ENCODE measurements at places on chromosomes 5 and 9. TPM values are rescaled to one million over a fixed set of nuclear protein-coding genes. Genes with fewer than 3 reads are reported as not detected.

The NPR3 gene
- 5.6 TPM for total RNA-seq

The TTC23L gene
- not detected for total RNA-seq

The C7 gene
- not detected for total RNA-seq

The EXOC3 gene
- 30.6 TPM for total RNA-seq

- DNase-seq = no peak
Measured at GRCh38 chr5:115429345-115429940, 115.1 kb downstream of the FEM1C start.

DNA sequence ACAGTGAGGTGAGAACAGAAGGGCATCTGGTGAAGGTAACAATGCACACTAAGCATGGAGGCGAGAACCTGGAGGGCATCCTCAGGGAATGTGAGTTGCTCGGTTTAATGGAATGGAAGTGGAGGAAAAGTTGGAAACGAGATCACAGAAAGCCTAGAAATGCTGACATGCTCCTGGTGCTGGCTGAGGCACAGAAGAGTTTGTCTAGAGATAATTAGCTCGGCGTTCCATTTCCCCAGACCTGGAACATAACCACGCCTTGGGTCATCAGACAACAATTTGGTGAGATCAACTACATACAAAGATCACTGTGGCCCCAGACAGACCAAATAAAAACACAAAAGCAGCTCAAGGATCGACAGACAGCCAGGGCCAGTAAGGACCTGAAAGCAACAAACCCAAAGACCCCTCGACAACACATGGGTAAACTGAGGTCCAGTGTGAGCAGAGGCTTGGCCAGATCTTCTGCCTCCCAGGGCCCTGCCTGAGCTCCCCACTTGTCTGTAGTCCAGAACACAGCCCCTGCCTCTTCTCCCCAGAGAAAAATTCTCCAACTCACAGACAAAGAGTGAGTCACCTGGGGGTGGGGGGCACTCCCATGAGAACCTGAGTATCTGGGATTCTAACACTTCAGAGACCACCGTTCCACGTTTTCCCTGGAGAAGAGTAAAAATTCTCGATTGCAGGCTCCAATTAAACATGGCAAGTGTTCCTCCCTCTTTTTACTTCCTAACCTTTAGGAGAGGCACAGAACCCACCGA is 52.5 kb downstream of the SHB start:
- DNase-seq = peak; percentile 63

- DNase-seq = peak; percentile 85
Measured at GRCh38 chr5:61280205-61280604, 51.9 kb upstream of the ZSWIM6 start.

DNA sequence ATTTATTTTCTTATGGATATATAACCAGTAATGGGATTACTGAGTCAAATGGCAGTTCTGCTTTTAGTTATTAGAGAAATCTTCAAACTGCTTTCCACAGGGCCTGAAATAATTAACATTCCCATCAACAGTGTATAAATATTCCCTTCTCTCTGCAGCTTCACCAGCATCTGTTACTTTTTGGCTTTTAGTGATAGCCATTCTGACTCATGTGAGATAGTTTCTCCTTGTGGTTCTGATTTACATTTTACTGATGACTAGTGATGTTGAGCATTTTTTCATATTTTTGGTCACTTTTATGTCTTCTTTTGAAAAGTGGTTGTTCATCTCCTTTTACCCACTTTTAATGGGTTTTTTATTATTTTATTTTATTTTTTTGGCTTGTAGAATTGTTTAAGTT is 1290.3 kb upstream of the CDH9 start:
- peak; percentile 67 for DNase-seq

DNA sequence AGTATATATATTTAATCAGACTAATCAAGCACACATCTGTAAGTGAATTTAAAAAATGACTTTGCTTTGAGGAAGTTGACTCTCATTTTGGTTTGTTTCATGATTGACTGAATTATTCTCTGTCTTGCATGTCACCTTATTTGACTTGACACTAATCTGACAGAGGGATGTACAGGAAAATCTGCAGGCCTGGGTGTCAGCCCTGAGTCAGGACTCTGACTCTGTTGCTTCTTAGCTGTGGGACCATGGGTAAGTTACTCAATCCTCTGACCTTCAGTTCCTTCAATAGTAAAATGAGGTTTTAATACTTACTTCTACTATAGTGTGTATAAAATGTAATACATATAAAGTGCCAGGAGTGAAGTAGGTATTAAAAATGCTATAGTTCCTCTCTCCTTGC is 415.9 kb downstream of the ARHGEF28 start:
- no peak for DNase-seq

DNA sequence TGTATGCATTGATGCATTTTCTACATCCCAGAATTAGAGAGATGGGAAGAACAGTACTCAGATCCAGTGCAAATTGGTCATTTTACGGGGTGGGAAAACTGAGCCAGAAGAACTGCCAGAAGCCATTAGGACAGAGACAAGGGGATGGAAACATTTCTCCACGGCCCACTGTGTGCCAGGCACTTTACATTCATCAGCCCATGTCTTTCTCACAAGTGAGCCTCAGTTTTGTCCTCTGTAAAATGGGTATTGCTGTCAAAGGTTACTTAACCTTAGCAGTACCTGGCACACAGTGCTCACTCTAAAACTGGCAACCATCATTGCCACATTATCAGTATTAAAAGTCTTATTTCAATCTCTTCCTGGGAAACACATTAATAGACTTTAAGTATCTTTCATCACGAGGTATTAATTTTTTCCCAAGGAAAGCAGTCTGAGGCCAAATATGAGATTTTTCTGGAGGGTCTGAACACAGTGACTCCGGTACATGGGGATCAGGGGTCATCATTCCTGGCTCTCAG is 5.2 kb downstream of the DUSP1 start:
- peak; percentile 64 for DNase-seq

- no peak for DNase-seq
Measured at GRCh38 chr9:114991861-114992260, 61.5 kb upstream of the TNFSF8 start.

GRCh38 chr5:151168602-151169344 is 11.2 kb upstream of the ANXA6 start:
- DNase-seq = no peak

DNA sequence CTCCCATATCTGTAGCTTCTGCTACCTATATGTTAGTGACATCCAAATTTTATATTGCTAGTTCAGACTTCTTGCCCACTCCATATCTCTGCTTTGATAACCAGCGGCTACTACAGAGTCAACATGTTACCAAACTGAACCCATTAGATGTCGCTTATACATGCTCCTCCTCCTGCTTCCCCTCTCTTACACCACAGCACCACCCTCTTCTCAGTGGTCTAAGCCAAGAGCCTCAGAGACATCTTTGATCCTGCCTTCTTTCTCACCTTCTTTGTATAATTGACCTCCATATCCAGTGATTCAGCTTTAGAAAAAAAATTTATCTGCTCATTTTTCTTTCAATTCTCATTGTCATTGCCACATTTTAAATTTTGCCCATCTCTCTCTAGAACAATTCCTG is 408.2 kb upstream of the TLE4 start:
- no peak for DNase-seq

DNA sequence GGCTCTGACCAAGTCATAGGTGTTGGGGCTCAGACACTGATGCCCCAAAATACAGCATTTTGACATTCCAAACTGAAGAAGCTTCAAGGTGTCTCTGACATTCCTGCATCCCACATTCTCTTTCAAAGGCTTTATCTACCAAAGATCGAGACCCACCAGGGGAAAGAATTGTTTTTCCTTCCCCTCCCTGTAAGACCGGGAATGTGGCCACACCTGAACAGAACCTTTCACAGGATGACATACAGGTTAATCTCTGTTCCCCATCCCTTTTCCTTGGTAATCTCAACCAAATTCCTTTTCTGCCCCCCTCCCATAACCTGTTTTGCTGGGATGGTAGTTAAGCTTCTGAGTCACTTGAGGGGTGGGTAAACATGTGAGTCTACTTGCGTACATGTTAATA is 72.3 kb downstream of the IQGAP2 start:
- no peak for DNase-seq

DNA sequence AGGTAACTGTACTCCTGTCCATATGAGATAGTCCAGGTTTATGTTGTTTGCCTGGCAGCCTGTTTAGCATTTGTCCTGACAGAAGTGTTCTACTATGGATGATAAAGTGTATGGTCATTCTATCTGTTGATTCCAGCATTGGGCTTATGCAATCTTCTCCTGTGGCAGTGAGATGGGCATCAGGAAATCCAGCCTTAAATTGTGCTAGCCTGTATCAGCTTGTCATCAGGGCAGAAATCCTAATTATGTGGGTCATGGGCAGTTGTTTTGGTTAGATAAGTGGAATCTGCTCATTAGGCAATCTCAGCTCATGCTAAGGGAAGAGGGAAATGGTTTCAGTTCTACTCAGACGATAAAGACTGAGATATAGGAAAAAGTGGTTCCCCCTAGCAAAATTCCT is 247.4 kb upstream of the CHD1 start:
- DNase-seq = no peak

GRCh38 chr9:7691909-7692308 is 107.7 kb downstream of the DMAC1 start:
- no peak for DNase-seq

- DNase-seq = no peak
Measured at GRCh38 chr9:81885602-81886001, 42.6 kb upstream of the SPATA31D4 start.

DNA sequence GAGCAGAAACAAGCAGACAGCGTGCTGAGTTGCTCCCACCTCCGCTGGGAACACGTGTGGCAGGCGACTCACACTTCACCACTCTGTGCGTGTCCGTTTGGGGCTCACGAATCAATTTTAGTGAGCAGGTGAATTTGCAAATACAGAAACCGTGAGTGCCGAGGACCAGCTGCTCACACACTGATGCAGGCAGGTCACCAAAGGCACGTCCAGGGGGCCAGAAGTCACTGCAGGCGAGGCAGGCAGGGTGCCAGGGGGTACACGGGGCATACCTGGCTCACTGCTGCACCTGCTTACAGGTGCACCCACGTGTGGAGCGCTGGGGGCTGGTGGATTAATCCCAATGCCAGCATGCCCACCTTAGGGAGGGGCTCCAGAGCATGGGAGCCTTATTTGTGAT is 68.8 kb downstream of the ZNF354C start:
- DNase-seq = no peak

GRCh38 chr5:171474230-171474813 is 54.9 kb downstream of the FGF18 start:
- no peak for DNase-seq

- DNase-seq = no peak
Measured at GRCh38 chr9:81320909-81321482, 368.4 kb downstream of the TLE1 start.

DNA sequence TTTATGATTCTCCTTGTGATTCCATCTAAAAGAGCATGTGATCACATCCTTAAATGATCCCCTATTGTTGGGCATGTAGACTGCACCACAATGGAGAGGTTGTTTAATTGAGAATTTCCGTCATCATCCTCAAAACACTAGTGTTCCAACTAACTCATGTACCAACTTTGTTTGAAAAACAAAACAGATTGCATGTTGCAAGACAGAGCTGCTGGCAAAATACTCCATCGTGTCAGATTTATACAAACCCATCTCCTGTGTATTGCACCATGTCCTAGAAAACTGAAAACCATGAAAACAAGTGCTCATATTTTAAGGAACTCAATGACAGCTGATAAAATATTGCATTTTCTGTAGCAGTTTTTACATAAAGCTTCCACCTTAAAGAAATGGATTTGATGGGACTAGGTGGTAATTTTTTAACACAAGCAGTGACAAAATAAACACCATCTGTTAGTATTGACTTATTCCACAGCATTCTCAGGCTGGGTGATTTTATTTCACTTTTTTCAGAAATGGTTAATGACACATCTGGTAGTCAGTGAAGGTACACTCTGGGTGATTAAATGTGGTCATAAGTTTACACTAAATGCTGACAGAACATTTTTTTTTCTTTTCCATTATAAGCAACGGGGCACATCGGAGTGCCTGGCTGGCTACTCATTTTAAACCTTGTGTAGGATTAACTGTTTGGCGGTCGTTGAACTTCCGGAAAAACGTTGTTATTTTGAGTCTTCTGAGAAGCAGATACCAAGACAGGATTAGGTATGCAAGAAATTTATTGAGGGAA is 602.9 kb upstream of the WWC1 start:
- DNase-seq = peak; percentile 76

DNA sequence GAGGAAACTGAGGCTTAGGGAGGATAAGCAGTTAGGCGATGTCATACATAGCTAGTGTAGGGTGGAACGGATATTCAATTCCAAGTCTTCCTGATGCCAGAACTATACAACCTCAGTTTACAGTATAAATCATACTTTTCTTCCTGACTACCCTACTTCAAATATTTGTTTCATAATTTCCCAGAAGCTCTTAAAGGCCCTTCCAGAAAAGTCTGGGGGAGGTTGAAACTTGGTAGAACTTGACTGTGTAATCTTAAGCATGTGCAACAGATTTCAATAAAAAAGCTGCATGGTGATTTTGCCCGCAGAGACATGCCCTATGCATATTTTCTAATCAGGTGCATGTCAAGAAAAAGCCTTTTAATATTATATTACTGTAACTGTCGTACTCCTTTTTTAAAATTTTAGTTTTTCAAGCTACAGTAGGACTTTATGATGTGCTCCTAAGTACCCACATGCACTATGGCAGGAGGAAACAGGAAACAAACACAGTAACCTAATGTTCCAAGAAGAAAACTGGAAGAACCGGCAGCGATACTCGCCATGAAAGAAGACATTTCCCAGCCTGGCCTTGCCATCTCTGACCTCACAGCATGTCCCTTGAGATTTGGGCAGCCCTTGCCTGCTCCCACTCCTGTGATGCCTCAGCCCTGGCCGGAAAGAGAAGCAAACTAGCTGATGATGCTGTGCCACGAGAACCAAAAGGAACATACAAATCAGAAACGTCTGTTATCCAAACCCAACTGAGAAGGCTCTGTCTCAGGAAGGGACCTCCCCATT is 266.0 kb downstream of the EFNA5 start:
- peak; percentile 79 for DNase-seq

DNA sequence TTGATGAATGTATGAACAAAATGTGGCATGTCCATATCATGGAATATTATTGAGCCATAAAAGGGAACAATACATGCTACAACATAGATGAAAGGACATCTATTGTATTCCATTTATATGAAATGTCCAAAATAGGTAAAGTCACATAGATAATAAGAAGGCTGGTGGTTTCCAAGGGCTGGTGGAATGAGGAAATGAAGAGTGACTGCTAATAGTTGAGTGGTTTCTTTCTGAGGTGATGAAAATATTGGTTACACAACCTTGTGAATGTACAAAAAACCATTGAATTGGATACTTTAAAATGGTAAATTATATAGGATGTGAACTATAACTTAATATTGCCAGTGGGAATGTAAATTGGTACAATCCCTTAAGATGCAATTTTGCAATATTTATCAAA is 5.2 kb downstream of the ARSB start:
- no peak for DNase-seq
